Ascending aorta (tissue), 2 donors: ENCODE measurements at places on chromosomes 1 and 21.

- no peak for DNase-seq
Observed at GRCh38 chr1:82934074-82934473, 1064.9 kb downstream of the TTLL7 start.

DNA sequence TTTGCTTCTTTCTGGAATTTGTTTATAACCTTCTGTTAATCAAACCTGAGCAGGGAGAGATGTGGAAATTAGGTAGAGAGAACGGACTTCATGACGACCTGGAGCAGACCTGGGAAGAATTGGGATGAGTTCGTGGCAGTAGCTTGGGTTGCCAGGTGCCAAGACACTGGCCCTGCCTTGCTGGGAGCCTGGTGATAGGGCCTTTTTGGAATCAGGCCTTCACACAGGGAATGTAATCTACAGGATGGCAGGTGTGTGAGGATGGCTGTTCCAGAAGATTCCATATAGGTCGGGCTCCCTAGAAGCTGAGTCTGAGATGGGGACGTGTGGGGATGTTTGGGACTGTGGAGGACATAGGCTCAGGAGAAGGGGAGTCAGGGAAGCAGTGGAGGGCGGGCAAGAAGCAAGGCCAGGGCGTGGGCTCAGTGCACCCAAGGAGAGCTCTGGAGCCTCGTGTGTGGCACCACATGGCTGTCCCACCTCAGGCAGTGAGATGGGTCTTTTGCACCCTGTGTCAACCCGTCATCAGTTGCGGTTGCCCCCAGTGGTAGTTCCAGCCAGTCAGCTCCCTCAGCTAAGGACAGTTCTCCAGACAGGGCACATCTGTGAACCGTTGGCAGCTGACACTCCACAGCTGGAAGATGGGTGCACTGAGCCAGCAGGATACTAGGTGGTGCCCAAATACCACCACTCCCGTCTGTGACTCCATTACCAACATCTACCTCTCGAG, 395.9 kb downstream of the MATN1 start:
- no peak for DNase-seq

DNA sequence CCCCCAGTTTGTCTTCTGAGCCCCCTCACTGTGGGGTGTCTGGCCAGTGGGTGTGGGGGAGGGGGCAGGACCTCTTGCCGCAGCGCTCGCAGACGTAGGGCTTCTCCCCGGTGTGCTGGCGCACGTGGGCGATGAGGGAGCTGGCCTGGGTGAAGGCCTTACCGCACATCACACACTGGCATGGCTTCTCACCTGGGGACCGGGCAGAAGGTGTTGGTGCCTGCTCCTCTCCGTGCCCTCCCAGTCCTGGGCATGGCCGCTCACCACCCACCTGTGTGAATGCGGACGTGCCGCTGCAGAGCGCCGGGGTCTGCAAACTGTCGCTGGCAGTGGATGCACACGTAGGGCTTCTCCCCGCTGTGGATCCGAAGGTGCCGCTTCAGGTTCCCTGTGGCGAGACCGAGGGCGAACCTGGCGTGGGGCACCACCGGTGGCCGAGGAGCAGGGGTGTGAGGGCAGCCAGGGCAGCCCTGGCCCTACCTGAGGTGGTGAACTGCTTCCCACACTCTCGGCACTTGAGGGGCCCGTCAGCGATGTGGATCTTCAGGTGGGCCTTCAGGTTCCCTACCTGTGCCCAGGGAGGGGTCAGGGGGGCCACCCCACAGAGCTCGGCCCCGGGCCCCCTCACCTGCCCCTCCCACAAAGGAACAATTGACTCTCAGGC, 32.4 kb downstream of the ZBTB17 start:
- DNase-seq, result no peak

- no peak for DNase-seq
Observed at GRCh38 chr1:99647490-99647889, 1.6 kb downstream of the PALMD start.

- DNase-seq, result no peak
Observed at GRCh38 chr1:23392125-23392855, 22.7 kb upstream of the ZNF436 start.

DNA sequence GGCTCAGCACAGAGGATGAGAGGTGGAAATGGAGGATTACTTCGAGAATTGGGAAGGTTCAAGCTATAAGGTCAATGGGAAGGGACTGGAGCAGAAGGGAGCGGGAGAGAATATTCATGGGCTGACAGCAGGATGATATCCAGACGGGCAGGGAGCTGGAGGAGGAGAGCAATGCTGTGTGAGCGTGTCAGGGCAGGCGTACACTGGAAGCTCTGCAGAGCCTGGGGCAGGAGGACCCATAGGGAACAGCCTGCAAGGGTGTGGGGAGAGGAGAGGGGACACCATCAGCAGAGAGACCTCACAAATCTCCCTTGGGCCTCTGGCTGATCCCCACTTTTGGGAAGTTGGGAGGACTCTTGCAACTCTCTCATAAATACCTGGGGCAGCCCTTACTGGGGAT, 13.7 kb downstream of the CSF1 start:
- DNase-seq, result no peak

- no peak for DNase-seq
Observed at GRCh38 chr1:37567023-37567422, 10.3 kb downstream of the DNALI1 start.

GRCh38 chr1:205595861-205596260, 36.0 kb downstream of the ELK4 start:
- DNase-seq, result peak; percentile 15

DNA sequence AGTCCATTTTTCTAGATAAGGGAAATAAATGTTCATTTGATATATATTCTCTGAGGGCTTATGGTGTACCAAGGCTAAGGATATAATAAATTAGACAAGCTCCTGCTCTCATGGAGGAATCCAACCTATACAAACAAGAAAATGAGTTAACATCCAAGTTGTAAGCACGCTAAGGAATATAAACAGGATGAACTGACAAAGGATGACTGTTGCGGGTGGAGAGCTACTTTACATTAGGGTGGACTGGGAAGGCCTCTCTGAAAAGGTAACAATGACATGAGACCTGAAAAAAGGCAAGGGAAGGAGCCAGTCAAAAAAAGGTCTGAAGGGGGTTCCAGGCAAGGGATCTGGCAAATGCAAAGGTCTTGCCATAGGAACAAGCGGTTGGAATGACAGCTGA, 3.1 kb downstream of the BCAR3 start:
- DNase-seq, result no peak

DNA sequence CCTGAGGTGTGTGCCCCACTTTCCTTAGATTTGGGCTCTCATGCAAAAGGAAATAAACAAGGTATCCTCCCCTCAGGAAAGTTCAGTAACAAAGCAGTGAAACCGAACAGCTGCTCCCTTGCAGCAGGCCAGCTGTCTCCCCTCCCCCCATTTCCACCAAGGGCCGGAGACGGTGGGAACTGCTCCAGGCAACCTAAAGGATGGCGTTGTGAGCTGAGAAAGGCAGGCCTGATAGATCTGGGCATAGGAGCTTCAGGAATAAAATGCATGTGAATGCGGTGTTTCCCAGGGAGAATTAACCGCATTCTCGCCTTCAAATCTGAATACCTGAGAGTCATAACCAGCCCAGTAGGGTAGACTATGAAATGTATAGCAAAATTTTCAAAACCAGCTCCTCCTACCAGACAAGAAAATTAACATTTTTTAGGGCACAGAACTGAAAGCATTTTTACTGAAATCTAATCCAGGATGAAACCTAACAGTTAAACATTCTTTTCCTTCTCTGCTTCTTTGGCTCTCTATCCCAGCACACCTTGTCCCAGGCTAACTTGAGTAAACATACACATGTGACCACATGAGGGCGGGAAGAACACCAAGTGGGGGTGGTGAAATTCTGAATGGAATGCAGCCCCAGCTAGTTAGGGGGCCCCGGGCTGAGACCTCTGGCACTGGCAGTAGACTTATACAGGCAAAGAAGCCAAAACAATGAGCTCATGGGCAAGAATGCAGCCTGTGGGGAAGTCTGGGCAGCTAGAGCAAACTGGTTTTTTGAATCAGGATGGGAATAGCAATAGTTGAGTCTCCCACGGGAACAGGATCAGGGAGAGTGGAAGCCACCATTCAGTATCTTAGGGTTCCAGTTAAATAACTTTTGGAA, 11.5 kb downstream of the MCL1 start:
- peak; percentile 74 for DNase-seq

- DNase-seq, result peak; percentile 57
Observed at GRCh38 chr1:223726380-223727001, 14.2 kb downstream of the CAPN2 start.

GRCh38 chr1:9663257-9663656, 11.7 kb downstream of the PIK3CD start:
- DNase-seq, result no peak

GRCh38 chr1:2974701-2975301, 46.5 kb upstream of the ACTRT2 start:
- no peak for DNase-seq

DNA sequence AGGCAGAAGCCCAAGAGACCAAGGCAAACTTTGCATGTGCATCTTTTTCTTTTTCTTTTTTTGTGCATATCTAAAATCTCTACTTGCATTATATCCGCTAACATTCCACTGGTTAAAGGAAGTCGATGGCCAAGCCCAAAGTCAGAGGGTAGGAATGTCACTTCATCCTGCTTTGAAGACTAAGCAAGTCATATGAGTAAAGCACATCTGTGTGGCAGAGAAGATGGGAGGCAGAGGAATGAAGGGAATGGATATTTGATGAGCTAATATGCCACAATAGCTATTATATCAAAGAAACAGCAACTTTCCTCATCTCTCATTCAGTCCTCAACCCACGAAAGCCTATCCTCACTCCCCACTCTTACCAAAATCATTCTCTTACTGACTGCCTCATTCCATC, 59.3 kb downstream of the RNF220 start:
- no peak for DNase-seq

GRCh38 chr1:26723013-26723991, 27.5 kb downstream of the ARID1A start:
- DNase-seq, result peak; percentile 56

GRCh38 chr1:72892461-72892860, 610.1 kb upstream of the NEGR1 start:
- DNase-seq, result no peak

DNA sequence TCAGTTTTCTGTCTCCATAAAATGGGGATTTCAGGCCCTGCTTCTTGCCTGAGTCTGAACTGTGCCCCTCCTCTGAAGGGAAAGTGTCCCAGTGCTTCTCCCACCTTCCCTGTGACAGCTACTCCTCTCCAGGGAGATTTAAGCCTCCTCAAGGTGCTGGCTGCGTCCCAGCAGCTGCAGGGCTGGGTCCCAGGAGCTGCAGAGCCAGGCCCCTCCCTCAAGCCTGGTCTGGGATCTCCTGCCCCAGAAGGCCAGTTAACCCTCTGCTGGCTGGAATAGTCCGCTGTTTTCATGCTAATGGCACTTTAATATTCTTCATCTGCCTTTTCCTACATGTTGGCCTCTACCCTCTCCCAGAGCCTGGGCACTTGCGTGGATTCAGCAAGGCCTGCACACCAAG, 99.0 kb downstream of the PLXNA2 start:
- DNase-seq, result no peak

- DNase-seq, result peak; percentile 28
Observed at GRCh38 chr1:22428672-22429071, 23.0 kb upstream of the ZBTB40 start.

DNA sequence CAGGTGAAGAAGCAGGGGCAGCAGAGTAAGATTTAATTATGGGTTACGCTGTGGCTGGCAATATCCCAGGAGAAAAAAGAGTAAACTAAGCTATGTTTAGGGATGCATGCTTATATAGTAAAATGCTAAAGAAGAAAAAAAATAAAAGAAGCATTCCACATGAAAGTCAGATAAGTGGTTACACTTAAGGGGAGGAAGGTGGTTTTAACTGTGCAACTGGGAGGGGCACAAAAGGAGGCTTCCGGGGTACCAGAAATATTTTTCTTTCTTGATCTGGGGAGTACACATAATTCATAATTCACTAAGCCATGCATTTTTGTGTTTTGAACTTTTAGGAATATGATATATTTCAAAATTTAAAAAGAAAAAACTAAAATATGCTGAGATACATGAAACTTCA, 39.5 kb downstream of the USP48 start:
- no peak for DNase-seq
